HEK293T (cell line): ENCODE measurements at places on chromosomes 6 and 20.

GRCh38 chr6:1611322-1611571 is 1.5 kb downstream of the FOXC1 start:
- DNase-seq, result no peak

- no peak for DNase-seq
These were observed 24.4 kb downstream of the PLCB1 start for GRCh38 chr20:8156235-8157079.

DNA sequence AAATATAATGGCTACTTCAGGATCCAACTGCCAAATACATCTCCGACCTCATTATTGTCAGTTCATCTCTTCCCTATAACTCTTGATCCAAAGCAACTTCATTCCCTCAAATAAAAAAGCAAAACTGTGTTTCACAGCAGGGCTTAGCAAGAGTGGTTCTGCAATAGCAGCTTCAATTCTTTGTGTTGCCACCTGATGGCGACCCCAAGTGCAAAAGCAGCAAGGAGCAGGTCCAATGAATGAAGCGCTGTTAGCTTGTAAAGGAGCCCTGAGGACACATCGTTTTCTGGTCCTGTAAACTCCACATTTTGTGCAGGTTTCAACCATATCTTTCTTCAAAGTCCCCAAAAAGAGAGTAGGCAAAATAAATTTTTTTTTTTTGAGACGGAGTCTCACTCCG is 19.6 kb downstream of the RTN4IP1 start:
- peak; percentile 16 for DNase-seq

GRCh38 chr6:617456-618100 is 39.3 kb downstream of the HUS1B start:
- DNase-seq, result no peak

DNA sequence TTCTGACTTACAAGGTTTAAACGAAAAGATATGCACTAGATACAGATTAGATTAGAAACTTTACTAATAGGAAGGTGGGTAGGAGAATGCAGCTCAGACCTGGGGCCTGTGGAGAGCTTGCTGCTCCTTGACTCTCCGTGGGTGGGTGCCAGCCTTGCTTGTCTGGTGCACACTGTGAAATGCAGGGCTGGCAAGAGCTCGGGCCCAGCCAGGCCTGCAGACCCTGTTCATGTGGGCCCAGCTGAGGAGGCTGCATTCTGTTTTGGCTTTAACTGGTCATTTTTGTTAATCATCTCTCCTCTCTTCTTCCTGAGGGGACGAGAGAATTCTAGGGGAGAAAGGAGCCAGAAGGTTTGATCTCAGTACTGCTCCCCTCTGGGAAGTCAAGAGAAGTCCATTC is 325.4 kb downstream of the QKI start:
- no peak for DNase-seq

DNA sequence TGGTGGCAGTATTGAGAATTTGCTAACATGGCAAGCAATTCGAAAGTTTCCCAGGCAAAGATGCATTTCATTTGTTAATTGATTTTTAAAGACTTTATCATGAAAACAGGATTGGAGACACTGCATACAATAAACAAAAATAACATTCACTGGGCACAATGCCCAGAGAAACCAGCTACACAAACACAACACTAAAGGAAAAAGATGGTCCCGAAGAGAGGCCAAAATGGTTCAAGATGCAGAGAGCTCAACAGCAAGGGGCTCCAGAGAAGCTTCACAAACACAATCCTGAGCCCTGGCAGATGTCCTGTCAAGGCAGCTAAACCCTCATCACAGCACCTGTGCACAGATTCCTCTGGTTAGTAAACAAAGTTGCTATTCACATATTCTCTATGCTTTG is 79.3 kb downstream of the INSM1 start:
- DNase-seq, result no peak

GRCh38 chr20:64103871-64104666 is 3.3 kb downstream of the NPBWR2 start:
- no peak for DNase-seq

GRCh38 chr6:138931660-138932059 is 56.4 kb downstream of the REPS1 start:
- DNase-seq, result no peak

DNA sequence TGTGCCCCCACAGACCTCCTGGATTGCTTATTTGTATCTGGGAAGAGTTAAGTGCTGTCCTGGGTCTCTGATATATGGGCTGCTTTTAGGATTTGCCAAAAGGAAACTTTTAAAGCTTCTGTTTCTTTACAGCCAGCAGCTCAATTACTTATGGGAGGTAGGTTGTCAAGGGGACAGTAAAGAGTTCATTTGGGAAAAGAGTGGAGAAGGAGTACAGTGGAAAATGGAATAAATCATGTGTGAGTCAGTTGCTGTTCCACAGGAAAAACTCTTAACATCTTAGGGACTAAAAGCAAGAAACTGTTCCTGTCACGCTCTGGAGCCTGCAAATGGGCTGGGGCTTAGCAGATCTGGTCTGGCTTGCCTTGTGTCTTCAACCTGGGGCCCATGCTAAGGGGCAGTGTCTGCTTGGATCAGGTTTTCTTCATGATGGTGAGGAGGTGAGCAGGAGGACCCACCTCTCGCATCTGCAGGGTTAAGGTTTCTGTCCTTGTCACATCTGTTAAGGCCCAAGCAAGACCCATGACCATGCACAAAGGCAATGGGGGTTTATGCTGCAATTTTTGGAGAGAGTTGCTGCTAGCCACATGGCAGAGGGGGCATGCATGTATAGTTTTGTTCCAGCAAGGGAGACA is 8.7 kb upstream of the CST1 start:
- DNase-seq, result no peak

GRCh38 chr20:37413023-37413334 is 67.0 kb downstream of the SRC start:
- no peak for DNase-seq

DNA sequence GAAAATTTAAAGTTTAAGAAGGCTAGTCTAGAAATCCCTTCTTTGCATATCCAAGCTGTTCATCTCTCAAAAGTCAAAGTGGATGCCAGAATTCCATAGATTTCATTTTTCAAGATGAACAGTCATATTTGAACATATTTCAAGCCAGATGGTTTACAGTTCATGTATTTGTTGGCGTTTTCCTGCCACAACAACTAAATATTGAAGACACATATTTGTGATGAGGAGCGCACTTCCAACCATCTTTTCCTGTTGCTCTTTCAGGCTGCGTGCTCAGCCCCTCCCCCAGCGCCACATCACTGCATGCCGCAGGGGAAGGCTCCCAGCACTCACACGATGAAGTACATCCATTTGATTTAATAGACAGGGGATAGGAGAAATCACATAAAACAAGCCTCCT is 5.9 kb upstream of the NOX3 start:
- DNase-seq, result no peak

- no peak for DNase-seq
These were observed 59.6 kb upstream of the QKI start for GRCh38 chr6:163354761-163355425.

DNA sequence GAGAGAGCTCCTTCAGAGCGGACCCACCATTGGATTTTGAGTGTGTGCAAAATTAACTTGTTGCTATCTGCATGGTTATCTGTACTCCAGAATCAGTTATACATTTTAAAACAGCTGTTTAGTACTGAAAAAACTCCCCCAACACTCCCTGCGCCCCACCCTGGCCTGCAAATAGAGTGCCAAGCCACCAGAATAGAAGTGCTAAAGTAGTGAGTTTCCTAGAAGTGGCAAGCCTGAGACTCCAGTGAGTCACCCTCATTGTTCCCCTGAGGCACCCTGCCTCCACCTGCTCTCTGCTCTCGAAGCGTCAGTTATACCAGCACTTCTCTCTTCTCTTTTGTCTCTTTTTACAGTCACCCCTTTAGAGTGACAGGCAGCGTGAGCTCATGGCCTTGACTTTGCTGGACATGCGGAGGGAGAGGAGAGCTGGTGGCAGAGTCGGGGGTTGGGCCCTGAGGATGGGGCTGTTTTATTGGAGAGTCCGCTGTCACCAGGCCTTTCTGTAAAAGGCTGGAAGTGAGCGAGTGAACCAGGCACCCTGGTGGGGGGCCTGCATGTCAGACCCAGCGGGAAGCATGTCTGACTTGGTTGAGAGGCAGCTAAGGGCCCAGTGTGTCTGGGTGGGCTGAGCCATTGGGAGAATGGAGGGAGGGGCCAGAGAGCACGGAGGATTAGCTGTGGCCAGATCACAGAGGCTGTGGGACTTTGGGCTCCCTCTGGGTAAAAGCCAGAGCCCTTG is 10.4 kb downstream of the IGF2R start:
- DNase-seq, result no peak

GRCh38 chr6:83808926-83809325 is 44.2 kb upstream of the RIPPLY2 start:
- no peak for DNase-seq

GRCh38 chr6:127533011-127533410 is 13.9 kb upstream of the MTCL3 start:
- no peak for DNase-seq

- DNase-seq, result no peak
These were observed 125.2 kb upstream of the ESR1 start for GRCh38 chr6:151682251-151682650.

- peak; percentile 78 for DNase-seq
These were observed 13.5 kb upstream of the DACT2 start for GRCh38 chr6:168333039-168333438.

- no peak for DNase-seq
These were observed 59.0 kb downstream of the PSMG4 start for GRCh38 chr6:3317741-3318211.

GRCh38 chr6:31356216-31356945 is 598 bp downstream of the HLA-B start:
- DNase-seq, result no peak

DNA sequence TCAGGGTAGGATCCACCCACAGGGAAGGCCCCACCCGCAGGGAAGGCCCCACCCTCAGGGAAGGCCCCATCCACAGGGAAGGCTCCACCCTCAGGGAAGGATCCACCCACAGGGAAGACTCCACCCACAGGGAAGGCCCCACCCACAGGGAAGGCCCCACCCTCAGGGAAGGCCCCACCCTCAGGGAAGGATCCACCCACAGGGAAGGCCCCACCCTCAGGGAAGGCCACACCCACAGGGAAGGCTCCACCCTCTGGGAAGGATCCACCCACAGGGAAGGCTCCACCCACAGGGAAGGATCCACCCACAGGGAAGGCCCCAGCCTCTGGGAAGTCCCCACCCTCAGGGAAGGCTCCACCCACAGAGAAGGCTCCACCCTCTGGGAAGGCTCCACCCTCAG is 40.5 kb downstream of the KCNQ2 start:
- DNase-seq, result no peak

- DNase-seq, result no peak
These were observed 81.3 kb upstream of the CD93 start for GRCh38 chr20:23167431-23167830.

DNA sequence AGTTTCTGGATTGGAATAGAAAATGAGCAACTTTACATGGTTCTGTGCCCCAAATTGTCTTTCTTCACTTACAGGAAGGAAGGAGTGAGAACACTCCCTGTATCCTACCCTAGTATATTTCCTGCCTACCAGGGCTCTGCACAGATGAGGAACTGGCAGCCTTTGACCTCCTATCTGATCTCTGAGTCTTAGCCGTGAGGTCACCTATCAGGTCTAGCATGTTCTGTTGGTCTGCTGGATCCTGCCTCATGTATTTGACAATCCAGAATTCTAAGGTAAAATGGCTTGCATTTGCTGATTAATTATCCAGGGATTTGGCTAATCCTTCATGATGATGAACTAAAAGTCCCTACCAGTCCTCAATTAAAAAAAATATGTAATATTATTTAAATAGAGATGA is 35.0 kb upstream of the TRAM2 start:
- DNase-seq, result no peak

DNA sequence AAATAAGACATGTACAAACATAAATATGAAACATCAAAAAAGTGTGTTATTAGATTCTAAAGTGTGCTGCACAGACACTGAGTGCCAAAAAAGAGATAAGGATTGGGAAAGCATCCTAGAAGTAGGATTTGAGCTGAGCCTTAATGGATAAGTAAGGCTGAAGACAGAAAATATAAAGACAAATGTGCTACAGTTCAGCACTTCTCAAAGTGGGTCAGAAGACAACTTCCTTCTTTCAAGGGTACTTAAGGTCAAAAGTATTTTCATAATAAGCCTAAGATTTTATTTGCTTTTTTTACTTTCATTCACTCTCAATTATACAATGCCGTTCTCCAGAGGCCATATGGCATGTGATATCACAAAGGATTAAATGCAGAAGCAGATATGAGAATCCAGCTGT is 16.8 kb downstream of the USP45 start:
- no peak for DNase-seq

DNA sequence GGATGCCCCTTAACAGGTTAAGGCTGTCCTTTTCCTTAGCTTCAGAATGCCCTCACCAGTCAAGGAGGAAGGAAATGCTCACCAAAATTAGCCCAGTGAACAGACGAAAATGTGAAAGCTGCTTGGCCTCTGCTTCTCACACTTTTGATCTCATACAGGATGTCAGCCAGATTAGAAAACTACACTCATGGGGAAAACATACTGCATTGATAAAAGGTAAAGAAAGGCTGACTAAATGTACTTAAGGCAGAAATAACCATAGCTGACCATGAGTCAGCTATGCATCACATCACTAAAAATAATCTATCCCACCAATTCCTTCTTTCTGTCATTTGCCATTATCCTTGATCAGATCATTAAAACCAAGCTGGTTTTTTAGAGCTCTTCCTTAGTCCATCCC is 198.4 kb upstream of the TENT5A start:
- DNase-seq, result no peak

GRCh38 chr6:16470502-16471221 is 232.3 kb downstream of the GMPR start:
- DNase-seq, result no peak

DNA sequence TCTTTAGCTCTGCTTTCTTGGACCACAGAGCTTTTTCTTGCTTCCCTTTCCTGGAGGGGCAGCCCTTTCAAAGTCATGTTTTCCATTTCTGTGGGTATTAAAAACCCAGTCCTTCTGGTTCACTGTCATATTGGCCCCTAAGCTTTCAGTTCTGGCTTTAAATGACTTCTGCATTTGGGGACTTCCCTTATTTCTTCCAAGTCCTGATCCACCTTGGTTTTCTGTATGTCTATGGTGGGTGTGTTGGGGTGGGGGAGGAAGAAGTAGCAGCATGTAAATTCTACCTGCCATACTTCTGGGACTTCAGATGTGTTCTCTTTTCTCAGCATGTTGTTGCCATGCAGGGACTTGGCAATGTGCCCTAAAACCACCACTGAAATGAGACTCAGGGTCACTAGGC is 77.1 kb upstream of the EMILIN3 start:
- DNase-seq, result no peak

GRCh38 chr20:57713505-57713903 is 3.7 kb upstream of the PMEPA1 start:
- no peak for DNase-seq

GRCh38 chr6:68760941-68761676 is 126.0 kb downstream of the ADGRB3 start:
- DNase-seq, result no peak

GRCh38 chr20:44748005-44748370 is 2.3 kb downstream of the KCNK15 start:
- no peak for DNase-seq
